Activated CD4-positive, alpha-beta T cell treated with anti-CD3 and anti-CD28 coated beads for 4 hours (primary cell): ENCODE measurements at places on chromosomes 12 and 14.

GRCh38 chr12:19412844-19413243 is 26.4 kb upstream of the AEBP2 start:
- no peak for DNase-seq

DNA sequence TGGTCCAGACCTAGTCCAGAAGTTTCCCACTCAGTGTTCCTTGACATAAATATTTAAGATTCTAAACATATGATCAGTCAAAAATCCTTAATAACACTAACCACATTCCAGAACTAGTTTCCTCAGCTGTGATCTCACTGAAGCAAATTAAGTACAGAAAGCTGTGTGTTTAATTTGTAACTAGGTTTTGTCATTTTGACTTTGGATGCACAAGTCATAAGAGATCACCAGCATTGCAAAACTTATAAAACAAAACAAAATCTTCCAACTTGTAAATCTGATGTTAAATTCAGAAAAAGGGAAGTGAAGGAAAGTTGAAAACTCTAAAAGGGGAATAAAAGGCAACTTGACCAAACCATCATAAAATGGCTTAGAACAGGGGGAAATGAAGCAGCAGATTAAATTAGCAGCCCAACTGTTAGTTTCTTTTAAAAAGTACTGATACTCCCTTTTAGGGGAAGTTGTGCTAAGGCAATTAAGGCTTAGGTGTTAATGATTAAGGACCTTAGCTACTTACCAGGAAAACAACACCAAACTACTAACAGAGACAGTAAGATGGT is 56.6 kb downstream of the SH2B3 start:
- DNase-seq = no peak

DNA sequence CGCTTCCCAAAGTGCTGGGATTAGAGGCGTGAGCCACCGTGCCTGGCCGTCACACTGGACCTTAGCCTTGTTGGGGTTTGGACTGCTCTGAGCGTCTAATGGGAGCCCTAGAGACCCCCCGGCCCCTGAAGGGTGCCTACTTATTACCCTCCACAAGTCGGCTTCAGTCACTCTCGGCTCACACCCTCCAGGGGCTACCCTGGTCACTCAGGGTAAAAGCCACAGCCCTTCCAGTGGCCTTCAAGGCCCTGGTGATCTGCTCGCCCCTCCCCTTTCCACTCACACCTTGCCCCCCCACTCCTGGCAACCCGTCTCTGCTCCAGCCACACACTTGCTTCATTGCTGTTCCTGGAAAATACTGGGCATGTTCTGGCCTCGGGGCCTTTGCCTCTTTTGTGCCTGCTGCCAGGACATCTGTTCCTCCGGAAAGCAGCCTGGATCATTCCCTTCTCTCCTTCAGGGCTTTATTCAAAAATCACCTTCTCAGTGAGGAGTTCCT is 3.6 kb upstream of the MORN3 start:
- DNase-seq = no peak

GRCh38 chr12:75488553-75488952 is 8.0 kb downstream of the GLIPR1 start:
- no peak for DNase-seq

- DNase-seq = no peak
These were observed 9.8 kb downstream of the OR6J1 start for GRCh38 chr14:22634233-22634900.

- no peak for DNase-seq
These were observed 61.3 kb downstream of the DICER1 start for GRCh38 chr14:95095996-95096395.

DNA sequence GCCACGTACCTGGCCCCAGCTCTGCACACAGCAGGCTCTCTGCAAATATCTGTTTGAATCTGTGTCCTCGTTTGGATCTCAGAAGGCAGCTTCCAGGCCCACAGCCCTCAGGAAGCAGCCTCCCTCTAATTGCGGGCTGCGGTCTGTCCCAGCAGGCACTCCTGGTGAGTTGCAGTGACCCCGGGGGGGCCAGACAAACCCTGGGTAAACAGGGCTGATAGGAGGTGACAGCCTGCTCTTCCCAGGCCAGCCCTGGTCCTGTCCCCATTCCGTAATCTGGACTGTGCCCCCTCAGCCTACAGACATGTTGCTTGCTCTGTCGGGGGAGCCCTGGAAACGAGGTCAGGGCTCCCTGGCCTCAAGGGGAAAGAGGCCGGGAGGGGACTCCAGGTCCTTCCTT is 2.0 kb downstream of the FOXN4 start:
- DNase-seq = no peak

GRCh38 chr12:132384916-132385774 is 55.8 kb upstream of the GALNT9 start:
- DNase-seq = no peak

DNA sequence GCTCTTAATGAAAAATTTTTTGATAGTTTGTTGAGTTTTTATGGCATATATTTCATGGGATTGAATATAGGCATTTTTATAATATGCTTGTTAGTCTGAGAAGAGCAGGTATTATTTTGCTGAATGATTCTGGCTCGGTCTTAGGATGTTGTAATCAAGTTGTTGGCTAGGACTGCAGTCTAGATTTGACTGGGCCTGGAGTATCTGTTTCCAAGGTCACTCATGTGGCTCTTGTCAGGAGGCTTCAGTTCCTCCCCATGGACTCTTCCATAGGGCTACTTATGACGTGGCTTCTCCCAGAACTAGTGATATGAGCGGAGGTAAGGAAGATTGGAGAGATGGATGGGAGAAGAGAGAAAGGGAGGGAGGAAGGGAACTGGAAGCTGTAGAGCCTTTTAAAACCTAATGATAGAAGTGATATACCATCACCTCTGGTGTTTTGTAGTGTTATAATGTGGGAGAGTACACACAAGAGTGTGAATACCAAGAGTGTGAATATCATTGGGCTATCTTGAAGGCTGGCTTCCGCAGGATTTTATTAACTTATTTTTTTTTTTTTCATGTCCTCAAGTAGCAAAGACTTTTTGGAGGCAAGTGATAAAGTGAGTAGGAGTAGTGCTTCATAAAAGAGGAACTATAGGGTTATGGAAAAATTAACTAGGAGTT is 4.4 kb downstream of the MNAT1 start:
- no peak for DNase-seq

DNA sequence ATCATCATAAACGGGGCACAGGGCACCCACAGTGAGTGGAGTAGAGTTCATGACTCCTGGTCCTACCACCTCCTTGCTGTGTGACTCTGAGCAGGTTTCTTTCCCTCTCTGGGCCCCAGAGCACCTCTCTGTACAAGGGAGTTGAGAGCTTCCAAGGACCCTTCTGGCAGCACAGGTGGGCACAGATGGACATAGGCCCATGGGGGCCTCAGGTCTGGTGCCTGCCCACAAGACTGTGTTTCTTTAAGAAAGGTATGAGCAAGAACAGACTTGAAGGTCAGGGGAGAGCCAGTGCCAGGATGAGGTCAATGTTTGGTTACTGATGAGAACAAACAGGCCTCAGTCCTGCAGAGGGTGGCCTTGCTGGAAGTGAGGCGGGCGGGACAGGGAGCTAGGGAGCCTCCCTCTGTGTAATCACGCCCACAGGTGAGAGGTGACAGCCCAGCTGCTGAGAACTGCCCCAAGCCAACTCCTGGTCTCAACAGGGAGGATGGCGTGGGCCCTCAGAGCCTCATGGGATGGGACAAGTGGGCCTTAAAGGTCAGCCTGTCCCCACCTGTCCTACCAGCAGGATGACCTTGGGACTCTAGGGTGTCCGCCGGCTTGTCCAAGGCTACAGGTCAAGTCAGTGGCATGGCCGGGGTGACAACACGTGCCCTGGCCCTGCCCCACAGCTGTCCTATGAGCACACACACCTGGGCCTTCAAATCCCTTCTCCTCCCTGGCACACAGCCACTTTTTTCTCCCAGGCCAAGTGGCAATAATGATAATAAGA is 49.1 kb downstream of the CCDC85C start:
- no peak for DNase-seq

DNA sequence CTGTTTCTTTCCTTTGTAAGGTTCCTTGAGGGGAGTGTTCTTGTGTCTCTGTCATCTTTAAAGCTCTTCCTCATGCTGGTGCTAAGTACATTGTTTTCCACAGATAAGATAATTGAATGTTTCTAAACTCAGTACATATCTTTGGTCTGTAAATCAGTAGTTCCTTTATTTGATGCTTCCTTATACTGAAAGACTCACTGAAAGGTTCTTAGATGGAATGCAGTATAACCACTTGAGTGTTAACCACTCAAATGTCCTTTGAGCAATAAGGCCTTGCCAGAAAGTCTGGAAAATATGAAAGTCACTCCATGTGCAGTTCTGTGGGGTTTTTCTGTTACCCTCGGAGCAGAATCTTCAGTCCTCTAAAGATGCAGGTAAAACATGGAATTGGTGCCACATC is 23.0 kb upstream of the RNU6-8 start:
- DNase-seq = no peak

- DNase-seq = no peak
These were observed 4.8 kb downstream of the NDUFA9 start for GRCh38 chr12:4653691-4654090.

- no peak for DNase-seq
These were observed 34.2 kb downstream of the MOAP1 start for GRCh38 chr14:93150227-93151208.

- no peak for DNase-seq
These were observed 20.6 kb downstream of the PRPF39 start for GRCh38 chr14:45104561-45104960.

- no peak for DNase-seq
These were observed 263.8 kb downstream of the DIO2 start for GRCh38 chr14:79947440-79948054.

- DNase-seq = peak; percentile 71
These were observed at the start of gene MTERF2 for GRCh38 chr12:106986625-106987389. Gene MTERF2 (minus strand): TSS chr12:106987146. CDS start chr12:106978714, 8,432 bp downstream.

DNA sequence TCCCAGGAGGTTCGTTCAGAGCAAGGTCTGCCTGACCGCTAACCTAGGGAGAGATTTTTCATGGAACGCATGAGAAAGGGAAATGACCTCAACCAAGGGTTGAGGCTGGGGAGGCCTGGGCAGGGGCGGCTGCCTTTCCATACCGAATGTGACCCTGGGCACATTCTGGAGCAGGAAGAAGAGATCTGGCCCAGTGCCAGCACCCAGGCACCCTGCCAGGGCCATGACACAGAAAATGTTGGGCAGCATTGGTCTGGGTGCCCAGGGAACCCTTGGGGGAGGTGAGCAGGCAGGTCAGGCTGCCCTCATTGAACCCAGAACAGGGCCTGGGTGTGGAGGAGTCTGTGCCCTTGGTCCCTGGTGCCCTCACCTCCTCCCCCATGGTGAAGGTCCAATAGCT is 106.8 kb downstream of the CALM1 start:
- no peak for DNase-seq

GRCh38 chr12:52581066-52581465 is 7.4 kb upstream of the KRT74 start:
- DNase-seq = no peak

DNA sequence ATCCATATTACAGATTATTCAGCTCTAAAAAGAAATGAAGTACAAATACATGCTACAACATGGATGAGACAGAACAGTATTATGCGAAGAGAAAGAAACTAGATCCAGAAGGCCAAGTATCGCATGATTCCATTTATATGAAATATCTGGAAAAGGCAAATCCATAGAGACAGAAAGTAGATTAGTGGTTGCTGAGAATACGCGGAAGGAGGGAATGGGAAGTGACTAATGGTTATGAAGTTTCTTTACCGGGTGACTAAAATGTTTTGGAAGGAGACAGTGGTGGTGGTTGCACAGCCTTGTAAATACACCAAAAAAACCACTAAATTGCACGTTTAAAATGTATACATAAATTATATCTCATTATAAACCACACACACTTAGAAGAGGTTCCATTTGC is 12.5 kb downstream of the PRDM4 start:
- no peak for DNase-seq

DNA sequence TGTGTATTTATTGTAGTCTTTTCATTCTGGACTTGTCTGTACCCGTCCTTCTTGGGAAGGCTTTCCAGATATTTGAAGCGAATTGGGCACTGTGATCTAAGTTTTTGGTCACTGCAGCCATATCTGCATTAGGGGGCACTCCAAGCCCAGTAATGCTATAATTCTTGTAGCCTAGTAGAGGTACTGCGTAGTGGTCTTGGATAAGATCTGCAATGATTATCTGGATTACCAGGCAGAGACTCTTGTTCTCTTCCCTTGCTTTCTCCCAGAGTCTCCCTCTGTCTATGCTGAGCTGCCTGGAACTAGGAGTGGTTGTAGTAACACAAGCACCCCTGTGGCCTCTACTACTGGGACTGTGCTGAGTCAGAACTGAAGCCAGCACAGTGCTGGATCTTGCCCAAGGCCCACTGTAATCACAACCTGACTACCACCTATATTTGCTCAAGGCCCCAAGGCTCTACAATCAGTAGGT is 30.0 kb downstream of the SLC38A2 start:
- peak; percentile 38 for DNase-seq

DNA sequence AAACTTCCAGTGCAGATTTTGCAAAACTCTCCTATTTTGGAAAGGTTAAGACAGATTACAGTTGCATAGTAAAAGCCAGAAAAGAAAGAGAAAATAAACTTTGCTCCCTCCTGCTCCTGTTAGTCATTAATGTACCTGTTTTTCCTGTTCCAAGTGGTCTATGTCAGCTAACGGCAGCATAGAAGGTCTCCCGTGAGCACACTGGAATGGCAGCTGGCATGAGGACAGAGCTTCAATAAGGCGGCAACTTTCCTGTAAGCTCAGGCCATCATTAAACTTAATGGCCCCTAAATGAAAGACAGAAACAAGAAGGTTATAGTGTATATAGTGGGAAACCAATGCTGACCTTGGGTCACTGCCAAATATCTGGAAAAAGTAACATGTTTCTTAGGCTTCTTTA is 16.0 kb downstream of the EIF2B2 start:
- DNase-seq = no peak
